ENCODE measurements at places on chromosomes 7 and 10.

GRCh38 chr10:82759050-82759449 is 884.1 kb downstream of the NRG3 start:
- no peak for DNase-seq

DNA sequence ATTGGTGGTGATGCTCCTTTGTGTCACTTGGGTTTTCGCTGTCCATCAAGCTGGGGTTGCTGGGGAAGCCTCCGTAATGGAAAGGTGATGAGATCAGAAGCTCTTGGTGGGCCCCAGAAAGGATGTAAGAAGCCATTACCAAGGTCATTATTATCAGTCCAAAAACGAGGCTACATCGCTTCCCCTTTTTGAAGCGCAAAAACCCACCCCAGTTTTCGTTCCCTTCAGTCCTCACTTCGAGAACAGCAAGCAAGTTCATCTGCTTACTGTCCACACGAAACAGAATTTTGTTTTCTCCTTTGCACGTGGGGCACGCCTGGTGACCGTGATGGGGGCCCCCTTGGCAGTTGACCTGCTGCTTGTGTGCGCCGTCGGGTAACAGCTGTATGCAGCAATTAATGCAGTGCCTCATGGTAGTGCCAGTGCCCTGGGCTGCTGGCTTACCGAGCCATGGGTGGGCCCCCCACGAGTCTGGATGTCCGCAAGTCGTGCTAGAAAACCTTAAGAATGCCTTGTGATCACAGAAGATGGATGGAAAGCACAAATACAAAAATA is 47.5 kb downstream of the CHST15 start:
- no peak for DNase-seq

GRCh38 chr10:61869774-61870525 is 31.5 kb upstream of the ARID5B start:
- no peak for DNase-seq

GRCh38 chr7:46806856-46807255 is 775.1 kb downstream of the TNS3 start:
- no peak for DNase-seq

GRCh38 chr7:50446542-50446960 is 3.6 kb downstream of the FIGNL1 start:
- no peak for DNase-seq

DNA sequence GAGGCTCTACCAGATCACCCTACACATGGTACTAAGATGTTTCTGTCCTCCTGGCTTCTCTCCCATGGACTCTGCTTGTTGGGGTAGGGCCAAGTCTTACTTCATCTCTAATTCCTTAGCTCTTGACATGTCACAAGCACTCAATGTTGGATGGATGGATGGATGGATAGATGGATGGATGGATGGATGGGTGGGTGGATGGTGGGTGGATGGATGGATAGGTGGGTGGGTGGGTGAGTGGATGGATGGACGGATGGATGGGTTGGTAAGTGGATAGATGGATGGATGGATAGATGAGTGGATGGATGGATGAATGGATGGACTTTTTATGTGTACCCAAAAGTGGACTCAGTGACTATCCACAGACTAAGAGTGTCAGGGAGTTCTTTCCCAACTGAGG is 28.5 kb downstream of the HSPA12A start:
- no peak for DNase-seq

- no peak for DNase-seq
These were observed 69.5 kb downstream of the ELFN1 start for GRCh38 chr7:1739593-1739992.

GRCh38 chr10:21517134-21518031 is 8.1 kb downstream of the SKIDA1 start:
- no peak for DNase-seq

DNA sequence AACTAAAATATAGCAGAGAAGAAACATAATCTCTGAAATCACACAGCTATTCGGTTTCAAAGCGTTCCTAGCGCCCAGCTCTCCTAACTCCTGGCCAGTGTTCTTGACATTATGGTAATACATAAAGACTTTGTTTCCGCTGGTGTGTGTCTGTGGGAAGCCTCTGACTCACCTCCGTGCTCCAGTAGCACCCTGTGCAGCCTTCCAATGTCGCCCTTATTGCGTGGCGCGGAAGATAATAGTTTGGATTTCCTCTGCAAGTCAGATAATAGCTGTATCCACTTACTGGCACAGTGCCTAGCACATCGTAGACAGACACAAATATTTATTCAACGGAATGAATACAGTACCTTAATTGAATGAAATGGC is 570 bp downstream of the BMS1 start:
- DNase-seq, result no peak

GRCh38 chr7:31776616-31777015 is 89.6 kb downstream of the PPP1R17 start:
- DNase-seq, result no peak

DNA sequence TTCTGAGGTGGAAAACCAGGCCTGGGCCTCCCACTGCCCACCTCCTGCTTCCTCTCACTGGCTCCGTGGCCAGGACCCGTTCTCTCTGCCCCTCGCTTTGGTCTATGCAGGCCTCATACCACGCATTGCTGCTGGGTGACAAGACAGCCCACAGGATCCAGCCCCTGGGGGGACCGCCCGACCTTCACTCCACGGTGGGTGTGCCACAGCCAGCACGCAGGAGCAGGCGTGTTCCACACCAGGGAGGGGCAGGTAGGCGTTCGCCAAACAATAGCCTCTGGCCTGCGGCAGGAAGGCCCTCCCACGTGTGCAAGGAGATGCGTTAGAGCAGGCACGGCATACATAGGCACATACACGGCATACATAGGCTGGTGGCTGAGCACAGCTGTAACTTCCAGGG is 233.4 kb downstream of the WDR37 start:
- DNase-seq, result no peak

DNA sequence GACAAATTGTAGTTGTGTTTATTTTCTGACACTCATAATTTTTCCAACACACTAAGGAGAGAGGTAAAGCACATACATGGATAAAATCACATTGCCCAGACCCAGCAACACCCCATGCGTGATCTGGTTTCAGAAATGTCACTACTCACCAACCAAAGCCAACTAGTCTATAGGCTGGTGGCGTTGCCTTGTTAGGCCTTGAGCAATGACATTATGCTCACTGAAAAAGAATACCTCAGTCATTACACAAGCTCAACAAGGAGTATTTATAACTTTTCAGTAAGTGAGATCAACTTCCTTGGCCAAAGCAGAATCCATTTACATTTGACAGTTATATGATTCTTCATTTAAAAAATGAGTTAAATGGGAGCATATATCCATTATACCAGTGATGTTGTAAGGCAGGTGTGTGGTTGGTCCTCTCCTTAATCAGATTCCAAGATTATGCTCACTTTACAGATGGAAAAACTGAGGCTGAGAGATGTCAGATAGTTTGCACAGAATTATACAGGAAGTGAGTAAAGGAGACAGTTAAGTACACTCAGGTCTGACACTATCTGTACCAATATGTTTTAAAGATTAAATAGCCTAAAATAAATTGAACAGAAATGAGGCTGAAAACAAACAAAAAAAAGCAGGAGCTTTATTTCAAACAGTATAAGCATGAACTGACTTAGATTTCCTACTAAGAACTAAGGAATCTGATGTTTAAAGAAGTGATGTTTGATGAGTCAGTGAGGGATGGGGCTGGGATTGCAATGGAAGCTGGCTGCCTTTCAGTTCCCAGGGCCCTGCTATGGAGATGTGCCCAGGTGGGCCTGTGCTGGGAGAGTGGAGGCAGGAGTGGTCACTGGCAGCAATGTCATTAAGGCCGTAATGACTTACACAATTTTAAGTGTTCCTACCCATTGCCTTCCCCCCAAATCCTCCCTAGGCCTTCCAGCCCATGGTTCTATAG is 118.3 kb downstream of the RAPGEF5 start:
- DNase-seq, result no peak

DNA sequence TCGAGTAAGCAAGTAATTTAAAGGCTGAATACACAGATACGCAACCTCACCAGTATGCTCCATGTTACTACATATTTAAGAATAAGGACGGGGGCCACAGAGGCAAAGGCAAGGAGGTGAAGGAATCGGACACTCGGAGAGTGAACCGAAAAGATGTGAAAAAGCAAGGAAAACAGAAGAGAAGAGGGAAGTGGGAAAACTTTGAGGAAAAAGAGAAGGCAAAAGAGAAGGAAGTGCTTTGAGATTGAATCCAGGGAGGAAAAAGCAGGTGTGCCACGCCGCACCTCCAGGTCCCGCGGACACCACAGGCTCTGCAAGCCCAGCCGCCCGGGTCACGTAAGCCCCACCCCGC is 367 bp upstream of the AVL9 start:
- DNase-seq, result no peak

DNA sequence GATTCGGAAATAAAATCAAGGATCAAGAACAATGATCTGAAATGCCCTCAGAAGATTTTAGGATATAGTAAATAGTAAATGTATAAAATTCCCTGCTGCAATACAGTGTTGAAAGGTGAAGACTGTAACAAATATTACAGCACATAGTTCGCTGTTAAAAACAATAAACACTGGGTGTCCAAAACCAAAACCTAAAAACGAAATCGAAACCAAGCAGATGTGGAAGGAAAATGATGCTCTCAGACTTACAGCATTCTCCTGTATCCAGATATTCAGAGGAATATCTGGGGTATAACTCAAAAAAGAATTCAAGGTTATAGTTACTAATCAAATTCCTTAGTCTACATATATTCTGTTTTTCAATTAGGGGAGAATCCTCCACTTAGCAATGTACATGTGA is 708.1 kb upstream of the PCDH15 start:
- DNase-seq, result no peak

- no peak for DNase-seq
These were observed 27.7 kb downstream of the EBF3 start for GRCh38 chr10:129936266-129936922.

DNA sequence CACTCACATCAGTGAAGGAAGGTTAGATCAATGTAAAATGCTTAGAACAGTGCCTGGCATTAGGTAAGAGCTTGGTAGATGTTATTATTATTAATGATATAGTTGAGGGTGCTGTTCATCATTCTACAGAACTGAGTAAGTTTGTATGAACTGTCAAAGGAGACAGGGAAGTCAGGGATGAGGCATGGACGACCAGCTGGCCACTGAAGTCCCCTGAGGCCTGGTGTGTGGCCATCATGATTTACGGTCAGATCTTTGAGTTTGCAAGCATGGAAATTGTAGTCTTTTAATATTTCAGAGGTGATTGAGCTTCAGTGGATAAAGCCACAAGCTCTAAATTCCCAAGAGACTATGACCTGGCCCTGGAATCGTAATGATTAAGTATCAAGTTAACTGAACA is 6.9 kb downstream of the ARMC3 start:
- DNase-seq, result no peak

- no peak for DNase-seq
These were observed 11.3 kb upstream of the SLC25A28 start for GRCh38 chr10:99631496-99631895.

DNA sequence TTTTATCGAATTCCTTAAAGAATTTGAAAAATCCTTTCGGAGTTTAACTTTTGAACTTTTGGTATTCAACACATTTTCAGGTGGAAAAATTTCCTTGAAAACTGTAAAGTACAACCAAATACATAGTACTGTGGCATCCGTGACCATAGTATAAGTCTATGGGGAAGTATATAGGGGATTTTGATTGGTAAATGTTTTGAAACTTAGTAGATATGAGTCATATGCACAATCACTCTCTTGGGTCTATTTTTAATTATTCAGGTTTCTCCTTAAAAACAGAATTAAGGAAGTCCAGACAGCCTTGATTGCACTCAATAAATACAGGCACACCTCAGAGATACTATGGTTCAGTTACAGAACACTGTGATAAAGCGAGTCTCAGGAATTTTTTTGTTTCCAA is 64.2 kb downstream of the AVL9 start:
- no peak for DNase-seq

DNA sequence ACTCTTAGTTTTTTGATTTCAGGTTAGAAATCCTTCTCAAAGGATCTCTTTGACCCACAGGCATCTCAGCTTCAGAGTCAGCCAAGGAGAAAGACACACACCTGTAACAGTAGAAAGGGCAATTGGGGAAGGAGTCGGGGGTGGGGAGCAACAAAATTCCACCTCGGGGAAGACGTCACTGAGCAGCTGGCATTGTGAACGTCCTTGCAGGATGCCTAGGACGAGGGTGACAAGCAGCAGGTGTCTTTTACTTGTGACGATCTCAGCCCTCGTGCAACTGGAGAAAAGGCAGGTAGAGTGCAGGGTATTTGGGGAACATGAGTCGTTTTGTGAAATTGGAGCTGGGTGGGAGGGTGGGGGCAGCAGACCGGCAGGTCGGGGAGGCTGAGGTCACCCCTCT is 627.0 kb downstream of the ACTR3B start:
- DNase-seq, result no peak

DNA sequence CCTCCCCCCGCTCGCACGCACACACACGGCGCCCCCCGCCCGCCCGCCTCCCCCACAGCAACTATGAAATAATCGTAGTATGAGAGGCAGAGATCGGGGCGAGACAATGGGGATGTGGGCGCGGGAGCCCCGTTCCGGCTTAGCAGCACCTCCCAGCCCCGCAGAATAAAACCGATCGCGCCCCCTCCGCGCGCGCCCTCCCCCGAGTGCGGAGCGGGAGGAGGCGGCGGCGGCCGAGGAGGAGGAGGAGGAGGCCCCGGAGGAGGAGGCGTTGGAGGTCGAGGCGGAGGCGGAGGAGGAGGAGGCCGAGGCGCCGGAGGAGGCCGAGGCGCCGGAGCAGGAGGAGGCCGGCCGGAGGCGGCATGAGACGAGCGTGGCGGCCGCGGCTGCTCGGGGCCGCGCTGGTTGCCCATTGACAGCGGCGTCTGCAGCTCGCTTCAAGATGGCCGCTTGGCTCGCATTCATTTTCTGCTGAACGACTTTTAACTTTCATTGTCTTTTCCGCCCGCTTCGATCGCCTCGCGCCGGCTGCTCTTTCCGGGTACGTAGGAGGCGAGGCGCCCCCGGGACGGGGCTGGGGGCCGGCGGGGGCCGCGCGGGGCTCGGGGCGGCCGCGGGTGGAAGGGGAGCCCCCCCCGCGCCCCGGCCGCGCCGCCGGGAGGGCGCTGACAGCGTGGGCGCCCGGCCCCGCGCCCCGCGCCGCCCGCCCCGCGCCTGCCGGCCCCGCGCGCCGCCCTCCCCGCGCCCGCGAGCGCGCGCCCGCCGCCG is 441 bp downstream of the BMI1 start:
- DNase-seq, result no peak

- DNase-seq, result no peak
These were observed 351.3 kb upstream of the BMPER start for GRCh38 chr7:33554046-33554445.

DNA sequence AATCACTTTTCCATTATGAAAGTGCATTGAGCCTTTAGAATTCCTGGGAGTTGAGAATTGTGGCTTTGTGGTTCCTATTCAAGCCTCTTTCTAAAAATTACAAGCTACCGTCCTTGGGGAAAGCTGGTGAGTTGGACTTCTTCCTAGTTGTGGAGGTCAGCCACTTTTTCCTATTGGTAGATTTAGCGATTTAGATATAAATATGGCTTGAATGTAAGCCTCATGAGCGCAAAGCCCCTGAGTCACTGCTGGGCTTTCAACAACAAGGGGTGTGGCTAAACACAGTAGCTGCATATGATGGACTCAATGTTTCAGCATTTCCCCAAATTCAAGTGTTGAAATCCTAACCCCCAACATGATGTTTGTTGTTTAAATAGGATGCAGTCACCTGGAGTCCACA is 150.0 kb upstream of the IGFBP3 start:
- no peak for DNase-seq

- DNase-seq, result no peak
These were observed 46.4 kb downstream of the KIAA1217 start for GRCh38 chr10:24255115-24255880.

Measured in cortex of kidney (tissue), 1 donor.